NCI-H1048 (cell line): ENCODE measurements at places on chromosomes 13 and 19.

GRCh38 chr19:45499196-45500180 lies 1.2 kb downstream of the PPM1N start:
- peak; percentile 28 for DNase-seq

DNA sequence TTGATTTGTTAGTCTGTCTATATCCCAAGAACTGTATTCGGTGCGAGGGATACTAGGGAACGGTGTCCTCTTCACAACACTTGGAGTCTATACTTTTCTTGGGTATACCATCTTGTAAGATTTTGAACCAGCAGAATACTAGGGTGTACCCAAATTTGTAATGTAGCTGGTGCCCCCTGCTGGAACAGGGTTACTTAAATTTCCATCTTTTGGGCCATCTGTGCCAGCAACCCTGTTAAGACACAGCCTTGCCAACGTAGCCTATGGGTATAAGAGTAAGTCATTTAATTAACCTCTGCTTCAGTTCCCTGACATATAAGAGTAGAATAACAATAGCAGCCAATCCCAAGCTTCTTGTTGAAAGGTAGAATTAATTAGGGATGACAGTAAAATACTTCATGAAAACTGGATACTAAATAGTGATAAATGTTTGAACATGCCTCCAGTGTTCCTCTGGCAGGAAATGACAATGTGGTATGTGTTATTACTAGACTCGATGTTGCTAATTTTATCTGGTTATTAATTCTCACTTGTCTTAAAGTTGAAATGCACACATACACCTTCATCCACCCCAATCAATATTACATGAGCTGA lies 607.6 kb downstream of the FGF9 start:
- DNase-seq = no peak

- DNase-seq = no peak
Observed at GRCh38 chr13:46170687-46171086, 11.3 kb downstream of the LCP1 start.

GRCh38 chr19:57282011-57282643 lies 1.8 kb downstream of the ZNF460 start:
- no peak for DNase-seq

GRCh38 chr13:43221611-43222010 lies 198.2 kb downstream of the DNAJC15 start:
- no peak for DNase-seq

- no peak for DNase-seq
Observed at GRCh38 chr19:44696939-44697669, 1.8 kb upstream of the CEACAM16 start.

- DNase-seq = no peak
Observed at GRCh38 chr19:57755031-57755430, 8.4 kb downstream of the ZNF776 start.

- DNase-seq = no peak
Observed at GRCh38 chr13:28568286-28568685, 73.4 kb upstream of the FLT1 start.

DNA sequence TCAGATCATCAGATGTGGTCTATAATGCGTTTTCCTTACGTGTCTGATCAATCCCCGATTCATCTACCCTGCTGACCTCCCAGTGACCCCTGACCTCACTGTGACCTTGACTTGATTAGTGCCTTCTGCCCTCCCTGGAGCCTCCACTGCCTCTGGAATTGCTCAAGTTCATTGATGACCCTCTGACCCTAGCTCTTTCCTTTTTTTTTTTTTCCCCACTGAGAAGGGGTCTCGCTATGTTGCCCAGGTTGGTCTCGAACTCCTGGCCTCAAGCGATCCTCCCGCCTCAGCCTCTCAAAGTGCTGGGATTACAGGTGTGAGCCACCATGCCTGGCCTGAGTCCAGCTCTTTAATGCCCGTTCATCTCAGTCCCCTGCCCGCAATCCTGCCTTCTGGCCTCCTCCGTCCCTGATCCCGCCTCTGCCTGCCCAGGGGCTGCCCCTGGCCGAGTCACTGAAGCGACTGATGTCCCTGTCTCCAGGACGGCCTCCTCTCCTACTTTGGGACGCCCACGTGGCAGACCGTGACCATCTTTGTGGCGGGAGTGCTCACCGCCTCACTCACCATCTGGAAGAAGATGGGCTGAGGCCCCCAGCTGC lies 4.0 kb upstream of the FTL start:
- no peak for DNase-seq

- no peak for DNase-seq
Observed at GRCh38 chr19:33802001-33802400, 5.3 kb downstream of the KCTD15 start.

GRCh38 chr13:26254583-26255111 lies 718 bp downstream of the CDK8 start:
- no peak for DNase-seq

DNA sequence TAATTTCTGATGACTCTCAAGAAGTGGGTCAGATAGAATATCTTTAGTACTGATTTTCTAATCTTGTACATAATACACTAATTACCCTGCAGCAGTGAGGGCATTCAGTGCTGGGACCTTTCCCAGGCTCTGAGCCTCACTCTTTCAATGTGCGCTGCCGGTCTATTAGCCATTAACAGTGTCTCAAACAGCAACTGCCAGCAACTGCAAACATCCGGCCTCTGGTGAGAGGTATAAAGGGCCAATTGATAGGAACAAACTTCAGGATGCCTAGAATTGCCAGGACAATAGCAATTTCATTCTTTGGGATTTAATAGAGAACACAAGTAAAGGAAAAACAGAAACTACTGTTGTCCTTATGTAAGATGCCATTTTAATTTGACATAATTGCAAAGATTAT lies 604.4 kb upstream of the SPRY2 start:
- DNase-seq = no peak

- DNase-seq = no peak
Observed at GRCh38 chr13:78714717-78715116, 55.8 kb upstream of the OBI1 start.

DNA sequence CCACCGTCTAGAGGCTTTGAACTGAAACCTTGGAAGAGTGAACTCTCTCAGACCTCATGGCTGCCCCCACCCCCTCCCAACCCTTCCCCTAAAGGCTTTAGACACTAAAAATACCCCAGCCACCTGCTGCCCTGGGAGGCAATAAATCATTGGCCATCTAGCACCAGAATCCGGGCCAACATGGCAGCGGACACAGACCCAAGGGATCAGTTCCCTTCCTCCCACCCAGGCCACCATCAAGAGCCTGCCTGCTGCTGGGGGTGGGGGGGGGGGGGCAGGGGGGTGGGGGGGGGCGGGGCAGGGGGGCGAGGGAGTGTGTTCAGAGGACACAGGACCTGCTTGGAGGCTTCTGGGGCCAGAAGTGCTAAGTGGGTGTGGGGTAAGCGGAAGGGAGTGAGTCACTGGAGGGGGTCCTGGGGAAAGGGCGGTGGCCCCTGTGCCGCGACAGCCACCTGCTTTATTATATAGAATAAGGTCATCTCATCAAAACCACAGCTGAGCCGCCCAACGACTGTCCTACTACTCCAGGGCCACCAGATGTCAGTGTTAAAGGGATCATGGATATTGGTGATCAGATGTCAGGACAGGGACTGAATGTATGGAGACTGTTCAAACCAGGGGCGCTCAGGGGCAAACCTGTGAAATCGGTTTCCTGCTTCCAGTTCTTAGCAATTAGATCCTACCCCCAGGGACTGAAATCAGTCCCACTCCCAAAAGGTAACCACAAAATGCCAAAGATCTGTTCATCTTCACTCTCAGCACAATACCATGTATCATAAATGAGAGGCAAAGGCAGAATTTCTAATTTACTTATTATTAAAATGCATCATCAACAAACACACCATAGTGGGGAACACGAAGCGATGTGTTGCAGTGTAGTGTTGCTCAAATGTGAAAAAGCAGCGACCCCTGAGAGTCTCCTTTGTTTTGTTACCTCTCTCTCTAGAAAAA lies 24.3 kb downstream of the ARL11 start:
- DNase-seq = no peak

GRCh38 chr19:47267350-47267759 lies 7.3 kb upstream of the INAFM1 start:
- DNase-seq = no peak

DNA sequence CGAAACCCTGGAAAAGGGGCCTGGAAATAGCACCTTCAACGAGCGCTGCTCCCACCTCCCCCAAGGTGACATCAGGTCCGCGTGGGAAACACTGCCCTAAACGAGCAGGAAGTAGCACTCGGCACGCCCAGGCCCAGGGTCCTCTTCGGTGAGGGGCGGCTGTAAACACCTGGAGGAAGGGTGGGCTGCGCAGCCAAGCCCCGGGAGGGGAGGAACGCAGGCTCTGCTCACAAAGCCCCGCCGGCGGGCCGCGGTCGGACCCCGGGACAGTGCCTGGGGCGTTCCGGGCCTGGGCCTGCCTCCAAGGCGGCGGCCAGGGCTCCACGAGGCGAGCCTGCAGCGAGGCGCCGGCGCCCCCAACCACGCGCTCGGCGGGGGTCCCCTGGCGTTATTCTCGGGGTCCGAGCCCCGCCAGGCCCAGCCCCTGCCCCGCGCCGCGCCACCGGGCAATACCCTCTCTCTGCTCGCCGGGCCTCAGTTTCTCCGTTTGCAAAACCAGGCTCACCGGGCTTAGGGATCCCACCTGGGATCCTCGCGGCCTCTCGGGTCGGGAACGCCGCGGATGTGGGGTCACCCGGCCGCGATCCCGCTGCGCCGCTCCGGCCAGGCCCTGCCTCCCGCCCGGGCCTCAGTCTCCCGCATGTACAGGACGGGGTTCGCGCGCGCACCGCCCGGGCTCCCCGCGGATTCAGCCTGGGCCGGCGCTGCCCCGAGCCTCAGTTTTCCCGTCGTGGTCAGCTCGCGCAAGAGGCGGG lies 630 bp downstream of the RNF126 start:
- DNase-seq = no peak

GRCh38 chr13:38590796-38591507 lies 95.9 kb upstream of the FREM2 start:
- DNase-seq = no peak

DNA sequence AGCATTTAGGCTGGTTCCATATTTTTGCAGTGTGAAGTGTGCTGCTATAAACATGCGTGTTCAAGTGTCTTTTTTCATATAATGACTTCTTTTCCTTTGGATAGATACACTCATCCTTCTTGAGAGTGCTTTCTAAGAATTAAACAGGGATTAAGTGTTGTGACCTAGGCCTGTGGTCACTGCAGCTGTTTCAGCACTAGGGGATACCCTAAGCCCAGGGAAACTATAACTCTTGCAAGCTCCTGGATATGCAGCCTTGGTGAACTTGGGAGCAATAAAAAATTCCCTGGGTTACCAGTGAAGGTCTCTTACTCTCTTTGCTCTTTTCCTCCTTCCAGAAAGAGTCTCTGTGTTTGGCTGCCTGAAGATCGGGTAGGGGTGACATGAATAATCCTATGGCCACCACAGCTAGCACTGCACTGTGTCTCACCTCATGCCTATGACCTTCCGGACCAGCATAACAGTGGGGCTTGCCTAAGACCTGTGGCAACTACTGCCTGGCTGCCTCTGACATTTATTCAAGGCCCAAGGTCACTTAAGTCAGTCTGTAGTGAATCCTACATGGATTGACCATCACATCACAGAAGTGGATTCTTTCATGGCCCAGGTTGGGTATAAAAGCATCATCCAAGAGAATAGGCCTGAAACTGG lies 799.7 kb downstream of the DACH1 start:
- DNase-seq = no peak

- DNase-seq = no peak
Observed at GRCh38 chr19:55097864-55098715, 19.3 kb downstream of the PPP1R12C start.

- no peak for DNase-seq
Observed at GRCh38 chr13:107770541-107770940, 444.8 kb downstream of the LIG4 start.

- DNase-seq = no peak
Observed at GRCh38 chr19:3365836-3366752, at the start of gene NFIC. NFIC (plus strand) TSS chr19:3366583; CDS start chr19:3366637, 54 bp downstream.

GRCh38 chr19:38033658-38034491 lies 126.9 kb downstream of the SIPA1L3 start:
- DNase-seq = no peak

DNA sequence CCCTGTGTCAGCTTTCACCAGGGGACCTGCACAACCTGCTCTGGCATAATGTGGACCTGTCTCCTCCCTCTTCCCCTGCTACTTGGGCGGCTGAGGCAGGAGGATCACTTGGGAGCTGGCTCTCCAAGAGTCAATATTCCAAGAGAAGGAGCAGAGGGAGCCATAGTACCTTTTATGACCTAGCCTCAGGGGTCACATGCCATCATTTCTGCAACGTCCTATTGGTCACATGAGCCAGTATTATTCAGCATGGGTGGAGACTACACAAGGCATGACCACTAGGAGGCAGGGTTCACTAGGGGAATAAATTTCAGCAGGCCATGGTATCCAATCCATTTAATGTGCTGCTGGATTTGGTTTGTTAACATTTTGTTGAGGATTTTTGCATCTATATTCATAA lies 12.0 kb upstream of the SHFL start:
- no peak for DNase-seq

DNA sequence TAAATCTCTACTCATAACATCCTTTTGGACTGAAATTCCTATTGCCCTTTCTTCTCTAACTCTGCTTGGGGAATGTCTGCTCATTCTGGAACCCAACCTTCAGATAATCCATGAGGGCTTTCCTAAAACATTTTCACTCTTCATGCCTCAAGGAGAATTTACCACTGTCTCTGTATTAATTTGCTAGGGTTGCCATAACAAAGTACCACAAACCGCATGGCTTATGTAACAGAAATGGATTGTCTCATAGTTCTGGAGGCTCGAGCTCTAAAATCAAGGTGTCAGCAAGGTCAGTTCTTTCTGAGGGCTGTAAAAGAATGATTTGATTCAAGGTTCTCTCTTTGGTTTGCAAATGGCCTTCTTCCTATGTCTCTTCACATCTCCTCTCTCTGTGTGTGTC lies 209.7 kb downstream of the LACC1 start:
- no peak for DNase-seq

- DNase-seq = no peak
Observed at GRCh38 chr19:39046037-39046821, 13.9 kb upstream of the FBXO27 start.

GRCh38 chr19:3975144-3975543 lies 4.2 kb upstream of the DAPK3 start:
- no peak for DNase-seq

- no peak for DNase-seq
Observed at GRCh38 chr19:35253316-35254286, 4.8 kb downstream of the LSR start.

GRCh38 chr13:106560821-106561220 lies 7.1 kb downstream of the ARGLU1 start:
- DNase-seq = no peak

- DNase-seq = no peak
Observed at GRCh38 chr19:28934631-28935030, 278.3 kb downstream of the UQCRFS1 start.

DNA sequence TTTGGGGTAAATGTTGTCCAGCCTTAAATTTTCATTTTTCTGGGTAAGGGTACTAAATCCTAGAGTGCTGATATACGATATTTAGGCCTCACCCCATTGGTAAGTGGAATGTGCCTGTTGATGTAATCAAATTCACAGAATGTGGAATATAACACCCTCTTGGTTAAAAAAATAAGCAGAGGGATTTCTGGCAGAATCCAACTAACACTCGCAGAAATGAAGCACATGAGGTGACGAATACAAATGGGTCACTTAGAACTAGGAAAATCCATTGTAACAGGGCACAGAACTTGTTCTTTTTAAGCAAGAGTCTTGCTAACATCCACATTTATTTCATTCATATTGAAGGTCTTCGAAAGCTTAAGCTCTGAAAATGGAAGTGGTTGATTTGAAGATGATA lies 320.3 kb downstream of the SHISA2 start:
- DNase-seq = no peak

- no peak for DNase-seq
Observed at GRCh38 chr19:49071860-49072547, 495 bp downstream of the KCNA7 start.
